Neural crest cell (in vitro differentiated cells): ENCODE measurements at places on chromosomes 1 and 21. TPM values are rescaled to one million over a fixed set of nuclear protein-coding genes. Genes with fewer than 3 reads are reported as not detected.
A peak's percentile ranks its signal among the peaks of the same experiment; 100 is the strongest.

The LYPD8 gene
- total RNA-seq = not detected in 2 replicates

The BEND5 gene
- total RNA-seq = 18.0 and 18.2 TPM in 2 replicates

The CASQ2 gene
- 0.11 and 0.12 TPM in 2 replicates for total RNA-seq

GRCh38 chr1:232426801-232427200, 203.1 kb downstream of the SIPA1L2 start:
- H3K27ac ChIP-seq = no peak overlapping the region
- H3K4me1 ChIP-seq = peaks cover 24% of the 10 kb centered on the region
- no peak overlapping the region for H3K4me3 ChIP-seq
- H3K36me3 ChIP-seq = peaks cover 19% of the 10 kb centered on the region
- no peaks in the 10 kb centered on the region for H3K27me3 ChIP-seq

GRCh38 chr21:33267250-33267649, 1.1 kb downstream of the IL10RB start:
- no peaks in the 10 kb centered on the region for H3K36me3 ChIP-seq
- peaks cover 21% of the 10 kb centered on the region for H3K4me1 ChIP-seq
- no peaks in the 10 kb centered on the region for H3K27me3 ChIP-seq
- DNase-seq = no peak
- H3K4me3 ChIP-seq = peak overlapping the region; percentile 91

DNA sequence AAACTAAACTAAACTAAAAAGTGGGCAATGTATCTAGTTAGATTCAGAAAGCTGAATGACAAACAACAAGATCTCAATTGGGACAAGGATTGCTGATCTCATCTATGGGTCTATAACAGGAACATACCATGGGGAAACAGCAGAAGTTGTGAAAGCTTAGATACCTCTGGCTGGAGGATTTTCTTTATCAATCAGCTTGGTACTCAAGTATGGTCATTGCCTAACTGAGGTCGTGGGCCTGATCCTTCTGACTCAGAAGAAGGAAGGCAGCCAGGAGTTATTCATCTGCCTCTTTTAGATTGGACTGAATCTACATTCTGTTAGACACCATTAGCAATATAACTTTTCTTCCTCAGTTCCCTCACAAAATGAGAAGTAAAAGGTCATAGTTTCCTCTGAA, 39.7 kb downstream of the DNTTIP2 start:
- H3K4me1 ChIP-seq = peaks cover 27% of the 10 kb centered on the region
- peaks cover under 1% of the 10 kb centered on the region for H3K27me3 ChIP-seq
- no peak overlapping the region for H3K27ac ChIP-seq
- no peak for DNase-seq
- no peak overlapping the region for H3K4me3 ChIP-seq

GRCh38 chr1:117942293-117942692, 12.8 kb downstream of the WDR3 start:
- no peaks in the 10 kb centered on the region for H3K27me3 ChIP-seq
- H3K36me3 ChIP-seq = peaks cover 20% of the 10 kb centered on the region
- H3K4me1 ChIP-seq = no peaks in the 10 kb centered on the region
- no peak overlapping the region for H3K27ac ChIP-seq

DNA sequence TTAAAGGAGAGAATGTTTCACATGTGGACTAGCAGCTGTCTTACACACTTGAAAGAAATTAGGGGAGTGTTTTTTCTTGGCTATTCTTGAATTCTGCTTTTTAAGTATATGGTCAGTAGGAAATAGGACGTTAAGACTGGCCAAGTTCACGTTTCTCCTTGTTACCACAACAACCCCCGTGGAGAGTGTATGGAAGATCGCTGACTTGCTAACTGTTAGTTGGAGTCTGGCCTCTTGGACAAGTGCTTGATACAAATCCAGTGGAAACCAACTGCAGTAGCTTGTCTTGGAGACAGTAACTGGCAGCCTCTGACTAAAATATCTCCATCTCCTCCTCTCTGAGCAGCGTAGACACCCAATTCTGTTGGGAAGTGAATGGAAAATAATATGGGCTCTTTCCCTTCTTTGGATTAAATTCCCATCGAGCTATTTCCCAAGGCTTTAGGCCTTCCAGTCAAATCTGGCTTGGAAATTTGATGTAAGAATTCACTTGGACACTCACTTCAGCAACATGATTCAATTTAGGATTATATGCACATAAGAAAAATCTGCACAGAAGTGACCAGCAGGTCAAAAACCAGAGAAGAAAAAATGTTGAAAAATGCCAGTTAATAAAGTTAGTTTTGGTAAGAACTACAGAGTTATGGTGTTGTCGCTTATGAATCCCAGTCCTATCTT, 3.6 kb upstream of the NFIA start:
- peaks cover 48% of the 10 kb centered on the region for H3K4me1 ChIP-seq
- H3K27ac ChIP-seq = no peak overlapping the region
- H3K36me3 ChIP-seq = no peaks in the 10 kb centered on the region
- H3K4me3 ChIP-seq = peak overlapping the region; percentile 91

DNA sequence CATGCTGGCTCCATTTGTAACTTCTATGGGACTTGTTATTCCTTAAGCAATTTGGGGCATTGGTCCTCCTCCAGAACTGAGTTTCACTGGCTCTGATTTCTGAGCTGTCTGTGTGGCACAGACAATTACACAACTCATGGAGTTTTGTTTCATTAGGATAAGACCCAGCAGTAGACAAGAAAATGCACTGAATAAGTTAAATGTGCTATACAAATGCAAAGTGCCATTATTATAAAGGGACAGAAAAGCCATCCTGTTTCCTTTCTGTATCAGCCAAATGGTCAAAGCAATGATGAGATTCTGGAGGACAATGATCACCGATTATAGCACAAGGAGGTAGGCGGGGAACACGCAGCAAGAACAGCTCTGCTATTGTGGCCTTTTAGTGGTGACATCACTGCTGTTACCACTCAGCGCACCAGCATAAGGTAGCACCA, 81.9 kb downstream of the CNIH3 start:
- DNase-seq = no peak
- no peaks in the 10 kb centered on the region for H3K36me3 ChIP-seq
- no peak overlapping the region for H3K4me3 ChIP-seq
- peaks cover 95% of the 10 kb centered on the region for H3K27me3 ChIP-seq

GRCh38 chr21:14718951-14719350, 172.8 kb upstream of the SAMSN1 start:
- H3K36me3 ChIP-seq = no peaks in the 10 kb centered on the region
- H3K4me3 ChIP-seq = no peak overlapping the region
- DNase-seq = no peak

GRCh38 chr1:42450061-42450460, 5.8 kb downstream of the ZMYND12 start:
- peaks cover 17% of the 10 kb centered on the region for H3K27me3 ChIP-seq
- H3K4me1 ChIP-seq = no peaks in the 10 kb centered on the region
- no peaks in the 10 kb centered on the region for H3K36me3 ChIP-seq
- no peak overlapping the region for H3K27ac ChIP-seq
- H3K4me3 ChIP-seq = no peak overlapping the region

DNA sequence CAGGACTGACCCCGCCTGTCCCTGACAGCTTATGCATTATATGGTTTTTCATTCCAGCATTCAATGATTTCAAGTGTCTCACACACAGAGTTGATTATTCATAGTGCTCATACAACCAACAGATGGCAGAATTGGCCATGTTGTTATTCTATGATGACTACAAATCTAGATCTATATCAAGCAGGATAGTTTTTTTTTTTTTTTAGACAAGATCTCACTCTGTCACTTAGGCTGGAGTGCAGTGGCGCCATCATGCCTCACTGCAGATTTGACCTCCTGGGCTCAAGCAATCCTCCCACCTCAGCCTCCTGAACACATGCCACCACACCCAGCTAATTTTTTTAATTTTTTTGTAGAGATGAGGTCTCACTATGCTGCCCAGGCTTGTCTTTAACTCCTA, 40.1 kb upstream of the LRRC8D start:
- DNase-seq = no peak
- no peak overlapping the region for H3K27ac ChIP-seq
- H3K27me3 ChIP-seq = no peaks in the 10 kb centered on the region
- H3K4me1 ChIP-seq = peaks cover 4% of the 10 kb centered on the region
- H3K36me3 ChIP-seq = no peaks in the 10 kb centered on the region

DNA sequence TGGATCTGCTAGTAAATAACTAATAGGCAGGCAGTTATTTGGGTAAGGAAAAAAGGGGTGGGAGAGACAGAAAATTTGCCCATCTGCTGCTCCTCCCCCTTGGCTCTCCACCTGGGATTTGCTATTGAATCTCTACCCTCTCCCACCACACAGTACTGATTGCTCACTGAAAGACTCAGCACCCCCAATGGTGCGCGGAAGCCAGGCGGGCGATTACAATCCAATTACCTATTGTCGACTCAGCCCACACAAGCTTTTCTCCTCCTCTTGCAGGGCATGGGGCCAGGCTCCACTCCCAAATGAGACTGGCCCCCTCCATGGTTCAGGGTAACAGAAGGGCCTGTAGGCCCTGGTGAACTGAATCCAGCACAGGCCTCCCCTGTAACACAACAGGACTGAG, 2.7 kb upstream of the HMGN2 start:
- no peak for DNase-seq
- H3K36me3 ChIP-seq = peaks cover 25% of the 10 kb centered on the region
- H3K4me3 ChIP-seq = peak overlapping the region; percentile 99
- H3K27ac ChIP-seq = no peak overlapping the region
- H3K4me1 ChIP-seq = peaks cover 55% of the 10 kb centered on the region
- H3K27me3 ChIP-seq = peaks cover 12% of the 10 kb centered on the region

- no peaks in the 10 kb centered on the region for H3K36me3 ChIP-seq
- peaks cover 5% of the 10 kb centered on the region for H3K27me3 ChIP-seq
- H3K4me3 ChIP-seq = peak overlapping the region; percentile 93
- DNase-seq = peak; percentile 62
- peak overlapping the region; percentile 46 for H3K27ac ChIP-seq
- peaks cover 30% of the 10 kb centered on the region for H3K4me1 ChIP-seq
Measured at GRCh38 chr1:179025975-179026812, 500 bp downstream of the FAM20B start.

DNA sequence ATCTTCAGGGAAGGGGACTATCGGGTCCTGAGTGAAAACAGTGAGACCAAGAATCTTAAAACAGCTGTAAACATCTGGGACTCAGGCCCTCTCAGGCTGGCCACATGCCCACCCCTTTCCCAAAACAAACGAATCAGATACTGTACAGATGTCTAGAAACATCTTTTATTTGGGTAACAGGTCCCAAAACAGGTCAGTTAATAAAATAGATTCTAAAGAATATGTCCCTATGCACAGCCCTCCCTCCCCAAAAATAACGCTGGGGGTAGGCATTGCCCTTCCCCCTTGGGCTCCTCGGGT, 499 bp upstream of the CRTC2 start:
- no peak for DNase-seq
- no peaks in the 10 kb centered on the region for H3K36me3 ChIP-seq
- peak overlapping the region; percentile 88 for H3K4me3 ChIP-seq
- no peak overlapping the region for H3K27ac ChIP-seq
- H3K27me3 ChIP-seq = peaks cover 2% of the 10 kb centered on the region

- DNase-seq = no peak
- H3K4me3 ChIP-seq = no peak overlapping the region
- no peaks in the 10 kb centered on the region for H3K27me3 ChIP-seq
- peaks cover 5% of the 10 kb centered on the region for H3K4me1 ChIP-seq
- H3K27ac ChIP-seq = no peak overlapping the region
- H3K36me3 ChIP-seq = no peaks in the 10 kb centered on the region
Measured at GRCh38 chr1:58325866-58326265, 220.7 kb downstream of the OMA1 start.

- no peak overlapping the region for H3K4me3 ChIP-seq
- no peaks in the 10 kb centered on the region for H3K27me3 ChIP-seq
- no peaks in the 10 kb centered on the region for H3K36me3 ChIP-seq
- no peak for DNase-seq
Measured at GRCh38 chr1:234712891-234713305, 102.9 kb upstream of the IRF2BP2 start.

DNA sequence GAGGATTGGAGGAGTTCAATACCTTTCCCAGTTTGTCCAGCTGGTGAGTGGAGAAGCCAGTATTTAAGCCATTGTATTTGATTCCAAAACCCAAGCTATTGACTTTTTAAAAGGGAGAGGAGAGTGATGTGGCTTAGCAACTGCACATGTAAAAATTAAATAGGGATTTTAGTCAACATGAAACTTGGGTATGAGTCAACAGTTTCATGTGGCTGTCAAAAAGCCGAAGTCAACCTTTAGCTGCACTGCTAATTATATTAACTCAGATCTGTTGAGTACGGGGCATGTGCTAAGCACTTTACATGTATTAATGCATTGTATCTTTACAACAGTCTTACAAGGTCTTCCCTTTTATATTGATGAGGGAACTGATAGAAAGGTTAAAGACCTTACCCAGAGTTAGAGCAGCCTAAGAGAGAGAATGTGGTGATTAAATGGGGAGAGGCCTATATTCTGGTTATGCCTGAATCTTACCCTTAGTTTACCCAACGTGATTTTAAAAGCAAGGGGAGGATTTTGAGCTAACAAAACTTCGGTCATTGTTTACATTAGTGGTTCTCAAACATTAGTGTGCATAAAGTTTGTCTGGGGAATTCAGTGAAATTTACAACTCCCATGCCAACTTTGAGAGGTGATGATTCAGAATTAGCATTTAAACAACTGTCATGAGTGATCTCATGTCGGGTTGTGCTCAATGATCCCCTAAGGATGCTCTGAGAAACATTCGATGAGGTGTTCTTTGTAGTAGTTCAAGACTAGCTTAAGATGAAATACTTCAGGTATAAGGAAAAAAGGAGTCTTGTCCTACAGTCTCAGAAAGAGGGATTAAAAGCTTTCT, 6.9 kb upstream of the SLC35F3 start:
- H3K27ac ChIP-seq = no peak overlapping the region
- peaks cover 60% of the 10 kb centered on the region for H3K27me3 ChIP-seq
- no peaks in the 10 kb centered on the region for H3K4me1 ChIP-seq
- H3K4me3 ChIP-seq = no peak overlapping the region
- no peaks in the 10 kb centered on the region for H3K36me3 ChIP-seq

- DNase-seq = no peak
- H3K4me3 ChIP-seq = no peak overlapping the region
- no peaks in the 10 kb centered on the region for H3K36me3 ChIP-seq
- peaks cover 12% of the 10 kb centered on the region for H3K4me1 ChIP-seq
- peaks cover 67% of the 10 kb centered on the region for H3K27me3 ChIP-seq
- no peak overlapping the region for H3K27ac ChIP-seq
Measured at GRCh38 chr1:176551146-176551545, 88.2 kb downstream of the PAPPA2 start.

- no peak overlapping the region for H3K4me3 ChIP-seq
- H3K36me3 ChIP-seq = peaks cover 8% of the 10 kb centered on the region
- H3K27me3 ChIP-seq = no peaks in the 10 kb centered on the region
- peaks cover 7% of the 10 kb centered on the region for H3K4me1 ChIP-seq
Measured at GRCh38 chr1:113780374-113781146, 21.3 kb upstream of the PHTF1 start.

DNA sequence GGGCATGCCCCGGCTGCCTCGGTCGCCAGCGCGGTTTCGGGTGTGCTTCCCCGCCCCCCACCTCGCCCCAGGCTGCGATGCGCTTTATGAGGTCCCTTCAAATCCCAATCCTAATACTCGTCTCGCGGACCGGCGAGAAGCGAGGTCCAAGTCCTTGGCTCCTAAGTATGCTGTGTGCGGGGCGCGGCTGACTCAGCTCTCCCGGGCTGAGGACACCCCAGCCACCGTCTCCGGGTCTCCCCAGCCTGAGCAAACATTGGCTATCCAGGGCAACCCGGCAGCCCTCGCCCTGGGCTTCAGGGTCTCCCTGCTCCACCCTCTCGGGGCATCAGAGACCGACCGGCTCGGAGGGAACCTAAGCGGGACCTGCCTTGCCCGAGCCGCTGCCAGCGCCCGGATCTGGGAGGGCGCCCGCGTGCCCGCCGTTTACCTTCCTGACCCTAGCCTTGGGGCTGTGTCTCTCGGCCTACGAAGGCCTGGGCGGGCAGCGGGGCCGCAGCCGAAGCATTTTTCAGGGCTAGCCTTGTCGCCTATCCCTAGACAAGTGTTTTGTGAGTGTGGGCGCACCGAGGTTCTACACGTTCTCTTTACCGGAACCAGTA, 1.2 kb downstream of the ITPKB start:
- H3K27me3 ChIP-seq = no peaks in the 10 kb centered on the region
- H3K4me3 ChIP-seq = peak overlapping the region; percentile 96
- no peak overlapping the region for H3K27ac ChIP-seq
- H3K36me3 ChIP-seq = no peaks in the 10 kb centered on the region
- DNase-seq = peak; percentile 36
